ENCODE measurements at places on chromosomes 13 and 19.
A peak's percentile ranks its signal among the peaks of the same experiment; 100 is the strongest.

DNA sequence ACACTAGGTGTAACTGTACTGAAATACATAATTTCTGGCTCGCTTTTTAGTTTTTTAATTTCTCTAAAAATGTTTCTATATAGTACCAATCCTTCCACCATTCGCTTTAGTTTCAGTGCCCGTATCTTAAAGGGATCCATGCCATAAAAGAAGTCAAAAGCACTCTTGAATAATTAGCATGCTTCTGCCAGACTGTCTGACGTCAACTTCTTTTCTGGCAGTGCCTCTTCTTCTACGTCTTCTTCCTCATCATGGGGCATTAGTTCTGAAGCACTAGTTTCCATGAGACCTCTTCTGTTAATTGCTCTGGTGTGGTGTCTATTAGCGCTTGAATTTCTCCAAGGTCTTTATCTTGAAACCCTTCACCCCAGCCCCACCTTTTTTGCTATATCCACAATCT is 93.8 kb upstream of the DOCK9 start:
- no peak for DNase-seq
- H3K27me3 ChIP-seq: no peaks in the 10 kb centered on the region
- H3K4me3 ChIP-seq: no peak overlapping the region
- H3K4me1 ChIP-seq: peaks cover 51% of the 10 kb centered on the region
- no peaks in the 10 kb centered on the region for H3K36me3 ChIP-seq

DNA sequence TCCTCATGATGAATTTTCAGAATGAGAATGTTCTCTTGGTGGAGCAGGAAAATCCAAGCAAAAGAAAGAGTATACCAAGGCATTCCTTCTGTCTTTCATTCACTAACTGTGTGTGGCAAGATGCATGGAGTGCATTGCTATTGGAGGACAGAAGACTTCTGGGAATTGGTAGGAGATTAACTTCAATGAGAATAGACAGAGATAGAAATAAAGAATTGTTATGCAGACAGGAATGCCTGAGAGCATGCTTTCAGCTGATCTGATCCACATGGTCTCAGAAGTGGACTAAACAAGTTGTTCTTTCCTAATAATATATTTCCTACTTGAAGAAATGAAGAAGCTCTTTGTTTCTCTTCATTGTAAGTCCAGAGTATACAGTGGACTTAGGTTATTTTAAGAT is 303.6 kb downstream of the MYO16 start:
- H3K27ac ChIP-seq: no peak overlapping the region
- H3K4me3 ChIP-seq: no peak overlapping the region
- DNase-seq: no peak
- H3K4me1 ChIP-seq: no peaks in the 10 kb centered on the region
- H3K27me3 ChIP-seq: no peaks in the 10 kb centered on the region

GRCh38 chr19:55406826-55407549 is 600 bp downstream of the UBE2S start:
- peak; percentile 24 for DNase-seq
- peaks cover 22% of the 10 kb centered on the region for H3K4me1 ChIP-seq
- peak overlapping the region; percentile 99 for H3K27ac ChIP-seq

- H3K27me3 ChIP-seq: no peaks in the 10 kb centered on the region
- H3K36me3 ChIP-seq: no peaks in the 10 kb centered on the region
- H3K27ac ChIP-seq: peak overlapping the region; percentile 92
- H3K4me1 ChIP-seq: peaks cover 27% of the 10 kb centered on the region
- DNase-seq: peak; percentile 39
- H3K4me3 ChIP-seq: peak overlapping the region; percentile 76
Observed at GRCh38 chr19:18519962-18520847, 1.7 kb downstream of the ELL start.

DNA sequence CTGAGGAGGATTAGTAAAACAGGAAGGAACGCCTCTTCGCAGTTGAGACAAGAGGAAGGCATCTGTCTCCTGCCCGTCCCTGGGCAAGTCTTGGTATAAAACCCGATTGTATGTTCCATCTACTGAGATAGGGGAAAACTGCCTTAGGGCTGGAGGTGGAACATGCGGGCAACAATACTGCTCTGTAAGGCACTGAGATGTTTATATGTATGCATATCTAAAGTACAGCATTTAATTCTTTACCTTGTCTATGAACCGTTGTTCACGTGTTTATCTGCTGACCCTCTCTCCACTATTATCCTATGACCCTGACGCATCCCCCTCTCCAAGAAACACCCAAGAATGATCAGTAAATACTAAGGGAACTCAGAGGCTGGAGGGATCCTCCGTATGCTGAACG is 722 bp upstream of the TIMM50 start:
- no peaks in the 10 kb centered on the region for H3K27me3 ChIP-seq
- peaks cover 18% of the 10 kb centered on the region for H3K4me1 ChIP-seq
- DNase-seq: no peak
- H3K27ac ChIP-seq: peak overlapping the region; percentile 85
- H3K36me3 ChIP-seq: peaks cover 12% of the 10 kb centered on the region

- no peak for DNase-seq
- H3K4me3 ChIP-seq: no peak overlapping the region
- H3K27me3 ChIP-seq: no peaks in the 10 kb centered on the region
- no peak overlapping the region for H3K27ac ChIP-seq
- H3K4me1 ChIP-seq: no peaks in the 10 kb centered on the region
Observed at GRCh38 chr19:7618348-7618747, 11.0 kb downstream of the XAB2 start.

GRCh38 chr19:30088567-30088966 is 146.5 kb downstream of the URI1 start:
- no peak for DNase-seq
- no peak overlapping the region for H3K27ac ChIP-seq
- no peaks in the 10 kb centered on the region for H3K36me3 ChIP-seq
- no peaks in the 10 kb centered on the region for H3K4me1 ChIP-seq

DNA sequence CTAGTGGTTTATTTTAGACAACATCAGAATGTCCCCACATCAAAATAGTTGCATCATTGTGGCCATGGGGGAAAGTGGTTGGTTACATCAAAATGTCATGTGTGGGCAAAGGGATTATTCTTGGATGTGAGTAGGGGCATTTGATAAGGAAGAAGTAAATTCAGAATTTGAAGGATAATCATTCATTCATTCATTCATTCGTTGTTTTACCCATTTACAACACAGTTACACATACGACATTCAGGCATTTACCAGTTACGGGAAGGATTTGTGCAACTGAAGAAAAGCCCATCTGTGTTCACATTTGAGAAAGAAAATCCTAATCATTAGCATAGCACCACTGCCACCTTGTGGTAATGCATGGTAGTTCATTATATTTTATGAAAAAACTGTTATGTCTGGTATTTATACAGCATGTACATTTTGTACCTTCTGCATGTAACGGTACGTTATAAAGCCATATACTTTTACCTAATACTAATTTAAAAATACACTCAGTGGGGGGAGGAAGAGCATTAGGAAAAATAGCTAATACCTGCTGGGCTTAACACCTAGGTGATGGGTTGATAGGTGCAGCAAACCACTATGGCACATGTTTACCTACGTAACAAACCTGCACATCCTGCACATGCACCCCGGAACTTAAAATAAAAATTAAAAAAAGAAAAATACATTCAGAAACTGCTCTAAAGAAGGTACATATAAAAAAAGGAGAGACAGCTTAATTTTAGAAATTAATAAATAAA is 62.1 kb downstream of the DGKH start:
- DNase-seq: peak; percentile 45
- H3K36me3 ChIP-seq: no peaks in the 10 kb centered on the region
- peaks cover 6% of the 10 kb centered on the region for H3K4me1 ChIP-seq
- no peak overlapping the region for H3K4me3 ChIP-seq
- H3K27me3 ChIP-seq: no peaks in the 10 kb centered on the region

GRCh38 chr19:34847393-34847792 is 74.4 kb upstream of the ZNF599 start:
- DNase-seq: no peak
- H3K4me1 ChIP-seq: no peaks in the 10 kb centered on the region
- H3K27me3 ChIP-seq: no peaks in the 10 kb centered on the region
- H3K27ac ChIP-seq: no peak overlapping the region

GRCh38 chr13:103466761-103467160 is 400.5 kb upstream of the SLC10A2 start:
- H3K27me3 ChIP-seq: no peaks in the 10 kb centered on the region
- DNase-seq: no peak
- no peaks in the 10 kb centered on the region for H3K4me1 ChIP-seq
- H3K36me3 ChIP-seq: no peaks in the 10 kb centered on the region
- H3K27ac ChIP-seq: no peak overlapping the region

GRCh38 chr19:459724-460511 is 915 bp downstream of the SHC2 start:
- no peak for DNase-seq
- H3K4me3 ChIP-seq: no peak overlapping the region
- no peaks in the 10 kb centered on the region for H3K36me3 ChIP-seq
- H3K27ac ChIP-seq: peak overlapping the region; percentile 38
- H3K27me3 ChIP-seq: peaks cover 12% of the 10 kb centered on the region
- no peaks in the 10 kb centered on the region for H3K4me1 ChIP-seq

DNA sequence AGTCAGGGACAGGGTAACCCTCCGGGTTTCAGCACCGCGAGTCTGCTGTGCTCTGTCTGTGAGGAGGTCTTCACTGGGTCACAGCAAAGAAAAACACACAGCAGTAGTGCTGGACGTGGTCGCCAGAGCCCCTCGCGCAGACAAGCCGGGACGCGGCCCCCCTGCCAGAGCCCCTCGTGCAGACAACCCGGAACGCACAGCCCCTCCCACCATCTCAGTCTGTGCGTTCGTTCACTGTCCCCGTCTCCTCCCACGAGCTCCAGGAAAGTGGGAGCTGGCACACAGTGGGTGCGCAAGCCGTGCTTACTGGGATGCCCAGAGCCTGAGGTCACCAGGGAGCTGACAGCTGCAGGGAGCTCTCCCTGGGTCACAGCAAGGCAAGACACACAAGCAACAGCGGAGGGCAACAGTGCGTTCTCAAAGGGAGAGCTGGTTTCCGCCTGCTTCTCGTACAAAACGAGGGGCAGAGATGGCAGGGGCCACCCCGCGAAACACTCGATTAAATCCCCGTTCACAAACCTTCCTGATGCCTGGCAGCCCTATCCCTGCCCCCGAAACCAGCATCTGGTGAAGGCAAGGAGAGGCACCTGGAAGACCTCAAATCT is 3.2 kb upstream of the PLPP2 start:
- peaks cover 13% of the 10 kb centered on the region for H3K27me3 ChIP-seq
- DNase-seq: no peak
- no peak overlapping the region for H3K27ac ChIP-seq
- peaks cover 9% of the 10 kb centered on the region for H3K4me1 ChIP-seq
- no peaks in the 10 kb centered on the region for H3K36me3 ChIP-seq
- no peak overlapping the region for H3K4me3 ChIP-seq

DNA sequence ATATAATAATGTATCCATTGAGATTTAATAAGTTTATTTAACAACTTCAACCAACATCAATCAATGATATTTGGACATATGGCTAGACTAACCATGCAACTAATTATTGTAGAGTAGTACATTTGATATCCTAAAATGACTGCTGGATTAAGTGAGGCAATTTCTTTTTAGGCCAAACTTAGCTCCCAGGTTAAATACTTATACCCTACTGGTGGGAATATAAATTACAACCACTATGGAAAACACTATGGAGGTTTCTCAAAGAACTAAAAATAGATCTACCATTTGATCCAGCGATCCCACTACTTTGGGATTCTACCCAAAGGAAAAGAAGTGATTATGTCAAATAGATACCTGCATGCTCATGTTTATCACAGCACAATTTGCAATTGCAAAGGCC is 345.8 kb downstream of the RBM26 start:
- DNase-seq: no peak
- H3K27ac ChIP-seq: no peak overlapping the region
- H3K4me3 ChIP-seq: no peak overlapping the region
- no peaks in the 10 kb centered on the region for H3K27me3 ChIP-seq
- H3K4me1 ChIP-seq: no peaks in the 10 kb centered on the region

DNA sequence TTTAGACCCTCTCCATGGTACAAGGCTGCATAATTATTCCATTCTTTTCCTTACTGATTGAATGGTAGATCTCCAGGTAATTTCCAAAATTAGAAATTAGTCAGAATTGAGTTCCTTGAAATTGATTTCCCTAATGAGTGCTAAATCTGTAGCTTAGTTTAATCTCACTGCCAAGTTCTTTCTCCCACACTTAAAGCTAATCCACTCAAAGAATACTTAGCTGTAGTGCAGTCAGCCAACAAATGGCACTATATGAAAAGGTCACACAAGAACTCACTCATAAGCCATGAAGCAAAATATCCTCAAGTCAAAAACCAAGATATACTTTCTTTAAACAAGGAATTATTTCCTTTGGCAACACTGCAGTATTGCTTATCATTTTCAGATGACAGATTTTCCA is 62.0 kb downstream of the XPO4 start:
- no peaks in the 10 kb centered on the region for H3K27me3 ChIP-seq
- no peaks in the 10 kb centered on the region for H3K4me1 ChIP-seq
- DNase-seq: no peak
- no peak overlapping the region for H3K27ac ChIP-seq
- peaks cover 7% of the 10 kb centered on the region for H3K36me3 ChIP-seq
- no peak overlapping the region for H3K4me3 ChIP-seq

- no peaks in the 10 kb centered on the region for H3K4me1 ChIP-seq
- H3K36me3 ChIP-seq: no peaks in the 10 kb centered on the region
- no peak overlapping the region for H3K4me3 ChIP-seq
Observed at GRCh38 chr13:112905990-112906641, 62.9 kb upstream of the MCF2L start.

DNA sequence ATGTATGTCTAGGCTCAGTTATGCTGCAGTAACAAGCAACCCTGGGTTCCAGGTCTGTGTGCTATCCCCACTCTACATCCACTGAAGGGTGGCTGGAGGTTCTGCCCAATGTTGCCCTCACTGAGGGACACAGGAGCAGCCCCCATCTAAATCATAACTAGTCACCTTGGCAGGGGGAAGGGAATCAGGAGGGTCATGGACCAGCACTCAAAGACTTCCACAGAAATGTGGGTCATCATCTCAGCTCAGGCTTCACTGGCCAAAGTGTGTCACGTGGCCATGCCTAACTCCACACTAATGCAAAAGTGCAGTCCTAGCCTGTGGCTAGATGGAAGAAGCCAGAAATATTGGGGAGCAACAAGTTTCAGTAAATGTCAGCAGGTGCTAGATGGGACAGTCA is 137.3 kb upstream of the ZNF507 start:
- no peak overlapping the region for H3K27ac ChIP-seq
- no peaks in the 10 kb centered on the region for H3K27me3 ChIP-seq
- no peaks in the 10 kb centered on the region for H3K36me3 ChIP-seq
- H3K4me1 ChIP-seq: no peaks in the 10 kb centered on the region

- H3K27ac ChIP-seq: no peak overlapping the region
- H3K4me3 ChIP-seq: no peak overlapping the region
- H3K36me3 ChIP-seq: no peaks in the 10 kb centered on the region
- no peaks in the 10 kb centered on the region for H3K27me3 ChIP-seq
Observed at GRCh38 chr13:30796631-30797601, 61.6 kb downstream of the ALOX5AP start.

GRCh38 chr13:44465318-44465717 is 91.7 kb downstream of the SERP2 start:
- DNase-seq: no peak
- H3K27ac ChIP-seq: no peak overlapping the region
- H3K36me3 ChIP-seq: no peaks in the 10 kb centered on the region
- H3K27me3 ChIP-seq: no peaks in the 10 kb centered on the region
- H3K4me1 ChIP-seq: no peaks in the 10 kb centered on the region
- no peak overlapping the region for H3K4me3 ChIP-seq

GRCh38 chr19:50402544-50403301 is 16.0 kb upstream of the SPIB start:
- H3K4me3 ChIP-seq: no peak overlapping the region
- H3K27ac ChIP-seq: no peak overlapping the region
- no peak for DNase-seq
- no peaks in the 10 kb centered on the region for H3K36me3 ChIP-seq
- no peaks in the 10 kb centered on the region for H3K27me3 ChIP-seq
- H3K4me1 ChIP-seq: no peaks in the 10 kb centered on the region

GRCh38 chr13:110475550-110476219 is 85.8 kb downstream of the RAB20 start:
- no peak overlapping the region for H3K27ac ChIP-seq
- no peaks in the 10 kb centered on the region for H3K4me1 ChIP-seq
- no peak overlapping the region for H3K4me3 ChIP-seq
- no peaks in the 10 kb centered on the region for H3K27me3 ChIP-seq
- DNase-seq: no peak
